ENCODE measurements at places on chromosomes 16 and 17.

DNA sequence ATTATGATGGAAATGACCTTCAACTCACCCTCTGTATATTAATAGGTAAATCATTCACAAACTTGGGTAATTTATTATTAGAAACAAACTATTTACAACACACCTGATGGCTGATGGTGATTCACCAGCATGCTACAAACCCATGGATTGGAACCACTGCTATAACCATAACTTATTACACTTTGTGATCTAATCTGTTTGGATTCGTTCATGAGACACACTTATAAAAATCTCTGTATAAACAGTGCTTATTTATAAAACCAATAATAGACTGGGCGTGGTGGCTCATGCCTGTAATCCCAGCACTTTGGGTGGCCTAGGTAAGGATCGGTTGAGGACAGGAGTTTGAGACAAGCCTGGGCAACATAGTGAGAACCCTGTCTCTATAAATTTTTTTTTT is 16.0 kb downstream of the SMIM36 start:
- no peak for DNase-seq

DNA sequence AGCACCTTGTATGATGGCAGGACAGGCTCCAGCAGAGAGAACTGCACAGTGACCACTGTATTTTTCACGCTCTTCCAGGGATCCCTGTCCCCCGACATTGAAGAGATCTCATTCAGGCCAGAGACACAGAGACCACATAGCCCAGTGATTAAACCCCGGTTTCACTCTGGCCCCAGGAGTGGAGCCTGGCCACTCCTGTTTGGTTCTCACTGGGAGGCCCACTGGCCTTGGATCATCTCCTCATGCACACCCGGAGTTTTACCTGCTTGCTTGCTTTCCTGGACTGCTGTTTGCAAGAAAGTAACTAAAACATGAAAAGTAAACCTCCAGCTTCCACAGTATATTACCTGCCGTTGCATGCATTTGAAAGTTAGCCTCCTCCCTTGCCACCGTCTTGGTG is 13.2 kb upstream of the CLEC18C start:
- peak; percentile 67 for DNase-seq

- no peak for DNase-seq
Measured at GRCh38 chr16:47667956-47668355, 206.8 kb downstream of the PHKB start.

GRCh38 chr16:73172241-73172972 is 124.5 kb upstream of the ZFHX3 start:
- DNase-seq, result no peak

GRCh38 chr17:73968680-73969079 is 234.8 kb upstream of the RPL38 start:
- DNase-seq, result no peak

DNA sequence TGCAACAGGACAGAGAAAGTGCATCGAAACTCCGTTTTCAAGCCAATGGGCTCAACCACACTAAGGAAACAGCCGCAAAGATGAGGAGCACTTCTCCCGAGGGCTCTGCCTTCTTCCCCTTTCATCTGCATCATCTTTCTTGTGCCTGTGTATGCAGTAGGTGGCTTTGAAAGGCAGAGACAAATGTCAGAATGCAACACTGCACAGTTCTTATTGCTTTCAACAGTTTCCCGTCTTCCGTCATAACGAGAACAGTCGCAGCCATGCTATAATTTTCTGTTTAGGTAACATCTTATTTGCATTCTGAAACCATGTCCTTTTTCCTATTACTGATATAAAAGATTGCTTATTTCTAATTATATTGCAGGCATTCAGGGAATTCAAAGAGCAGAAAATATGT is 205.2 kb downstream of the SLC39A11 start:
- DNase-seq, result no peak

GRCh38 chr16:2897110-2897509 is 14.1 kb downstream of the FLYWCH2 start:
- no peak for DNase-seq

DNA sequence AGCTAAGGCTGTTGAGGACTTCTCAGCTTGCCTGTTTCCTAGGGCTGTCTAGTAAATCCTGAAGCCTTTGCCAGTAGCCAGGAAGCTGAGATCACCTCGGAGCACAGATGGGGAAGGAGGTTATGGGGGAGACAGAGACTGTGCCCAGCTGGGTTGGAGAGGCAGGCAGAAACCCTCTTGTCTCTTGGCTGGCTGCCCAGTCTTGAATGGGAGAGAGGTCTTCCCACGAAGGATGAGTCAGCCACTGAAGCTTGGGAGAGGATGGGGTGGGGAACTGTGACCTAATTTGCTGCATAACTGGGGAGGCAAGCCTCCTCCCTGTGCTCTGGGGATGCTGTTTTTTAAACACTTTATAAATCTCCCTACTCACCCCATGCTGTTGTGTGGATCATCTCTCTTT is 69.8 kb downstream of the SHISA9 start:
- DNase-seq, result no peak

GRCh38 chr17:16283705-16284104 is 66.7 kb downstream of the PIGL start:
- DNase-seq, result no peak

- no peak for DNase-seq
Measured at GRCh38 chr17:81040791-81041337, 5.9 kb downstream of the BAIAP2 start.

All from vagina (tissue), 2 donors.